ENCODE measurements at places on chromosomes 3 and 15.

GRCh38 chr15:57502116-57502515 is 89.6 kb upstream of the MYZAP start:
- DNase-seq = no peak

DNA sequence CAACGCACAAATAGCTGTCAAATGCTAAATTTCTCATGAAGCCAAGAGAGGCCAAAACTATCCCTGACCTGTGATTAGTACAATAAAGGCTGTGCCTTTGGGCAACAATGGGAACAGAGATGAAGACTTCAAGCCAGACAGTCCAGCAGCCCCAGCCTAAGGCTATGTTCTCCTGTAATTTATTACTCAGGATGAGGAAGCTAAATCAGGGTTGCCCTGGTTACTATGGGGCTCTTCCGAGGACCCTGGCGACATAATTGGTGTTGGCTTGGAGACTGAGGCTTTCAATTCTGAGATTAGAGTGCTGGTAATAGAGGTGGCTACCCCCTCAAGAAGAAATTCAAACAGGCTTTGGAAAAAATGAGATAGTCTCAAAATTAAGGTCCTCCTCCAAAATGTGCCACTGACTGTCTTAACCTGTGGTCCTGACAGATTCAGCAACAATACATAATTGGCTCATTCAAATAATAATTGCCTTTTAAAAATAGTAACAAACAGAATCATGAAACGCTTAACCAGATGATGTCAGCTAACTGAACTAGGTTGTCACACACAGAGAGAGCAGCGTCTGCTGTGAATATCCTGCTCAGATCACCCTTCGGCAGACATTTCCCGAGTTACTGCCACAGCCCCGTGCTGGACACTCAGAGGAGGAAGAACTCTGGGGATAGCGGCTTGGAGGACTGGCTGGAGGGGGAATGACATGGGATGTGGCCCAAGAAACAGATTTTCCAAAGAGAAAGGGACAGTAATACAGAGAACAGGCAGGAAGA is 43.0 kb downstream of the NSMCE3 start:
- no peak for DNase-seq

DNA sequence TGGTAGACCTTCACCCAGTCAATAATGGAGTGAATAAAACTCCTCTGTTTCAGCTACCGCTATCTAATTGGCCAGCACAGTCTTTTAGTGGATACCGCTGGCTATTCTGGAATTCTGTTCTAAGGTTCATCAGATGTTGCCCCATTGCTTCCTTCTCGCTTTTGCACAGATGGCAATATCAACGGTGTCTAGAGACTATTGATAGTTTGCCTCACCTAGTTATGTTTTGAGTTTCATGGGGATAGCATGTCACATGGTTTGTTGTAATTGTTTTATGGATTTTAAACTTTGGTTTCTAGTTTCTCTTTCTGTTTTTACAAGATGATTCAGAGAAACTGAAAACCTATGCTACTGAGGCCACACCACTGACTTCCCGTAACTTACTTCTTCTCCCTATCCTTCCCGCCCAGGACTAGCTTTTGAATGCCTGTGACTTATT is 2.0 kb downstream of the XRN1 start:
- DNase-seq = no peak

DNA sequence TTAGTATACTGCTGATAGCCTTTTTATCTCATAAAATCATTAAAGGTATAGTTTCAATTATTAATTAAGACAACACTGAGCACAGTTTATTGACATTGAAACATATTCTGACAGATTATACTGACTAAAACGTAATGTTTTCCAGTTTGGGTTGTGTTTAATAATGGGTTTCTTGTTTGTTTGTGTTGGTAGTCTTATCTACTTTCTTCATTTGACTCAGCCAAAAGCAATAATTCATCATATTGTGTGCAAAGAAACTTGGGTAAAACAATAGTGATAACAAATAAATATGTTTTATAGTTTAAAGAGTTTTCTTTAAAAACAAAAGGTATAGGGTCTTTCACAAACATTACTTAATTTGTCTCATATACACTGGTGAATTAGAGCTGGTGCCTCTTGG is 629.2 kb upstream of the AGTR1 start:
- no peak for DNase-seq

- DNase-seq = no peak
Measured at GRCh38 chr3:157467200-157467599, 30.6 kb downstream of the PTX3 start.

DNA sequence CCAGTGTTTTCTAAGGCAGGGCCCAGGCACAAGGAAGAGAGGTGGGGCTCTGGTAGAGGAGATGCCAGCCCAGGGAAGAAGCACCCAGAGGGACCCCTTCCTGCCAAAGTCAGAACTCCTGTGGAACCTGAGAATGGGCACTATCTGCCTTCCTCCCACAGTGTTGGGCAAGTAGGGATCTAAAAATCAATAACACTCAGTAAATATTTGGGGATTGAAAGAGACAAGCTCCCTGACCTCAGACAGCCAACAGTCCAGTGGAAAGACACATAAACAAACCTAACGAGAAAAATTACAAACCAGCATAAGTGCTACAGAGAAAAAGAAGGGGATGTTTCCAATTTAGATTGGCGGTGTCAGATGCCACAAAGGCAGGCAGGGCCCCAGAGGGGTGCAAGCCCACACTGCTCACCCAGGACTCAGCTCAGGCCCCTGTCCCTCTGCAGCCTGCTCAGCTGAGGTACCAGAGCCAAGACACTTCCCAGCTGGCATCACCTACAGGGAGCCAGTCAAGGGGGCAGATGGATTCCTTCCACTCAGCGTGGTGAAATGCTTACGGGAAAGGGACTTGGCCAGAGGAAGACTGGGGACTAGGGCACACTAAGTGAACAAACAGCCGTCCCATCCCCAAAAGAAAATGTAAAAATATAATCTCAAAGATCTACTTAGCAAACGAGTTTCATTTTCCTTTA is 15.9 kb downstream of the ADCY5 start:
- DNase-seq = no peak

DNA sequence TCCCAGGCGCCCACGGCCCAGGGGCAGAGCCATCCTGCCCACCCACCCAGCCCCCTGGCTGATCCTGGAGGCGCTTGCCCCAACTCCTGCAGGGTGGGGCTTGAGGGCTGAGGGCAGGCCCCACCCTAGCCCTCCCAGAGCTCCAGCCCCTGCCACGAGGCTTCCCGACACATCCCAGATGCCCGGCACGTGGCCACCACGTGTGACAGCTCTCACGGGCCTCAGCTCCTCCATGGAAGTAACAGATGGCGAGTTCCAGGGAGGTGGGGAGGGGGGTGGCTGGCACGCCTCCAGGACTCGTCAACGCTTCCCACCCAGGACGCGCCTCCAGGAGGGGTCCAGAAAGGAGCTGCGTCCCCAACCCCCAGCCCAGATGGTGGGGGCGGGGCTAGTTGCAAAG is 29.1 kb downstream of the PLXND1 start:
- no peak for DNase-seq
